ENCODE measurements at places on chromosomes 13 and 19.

DNA sequence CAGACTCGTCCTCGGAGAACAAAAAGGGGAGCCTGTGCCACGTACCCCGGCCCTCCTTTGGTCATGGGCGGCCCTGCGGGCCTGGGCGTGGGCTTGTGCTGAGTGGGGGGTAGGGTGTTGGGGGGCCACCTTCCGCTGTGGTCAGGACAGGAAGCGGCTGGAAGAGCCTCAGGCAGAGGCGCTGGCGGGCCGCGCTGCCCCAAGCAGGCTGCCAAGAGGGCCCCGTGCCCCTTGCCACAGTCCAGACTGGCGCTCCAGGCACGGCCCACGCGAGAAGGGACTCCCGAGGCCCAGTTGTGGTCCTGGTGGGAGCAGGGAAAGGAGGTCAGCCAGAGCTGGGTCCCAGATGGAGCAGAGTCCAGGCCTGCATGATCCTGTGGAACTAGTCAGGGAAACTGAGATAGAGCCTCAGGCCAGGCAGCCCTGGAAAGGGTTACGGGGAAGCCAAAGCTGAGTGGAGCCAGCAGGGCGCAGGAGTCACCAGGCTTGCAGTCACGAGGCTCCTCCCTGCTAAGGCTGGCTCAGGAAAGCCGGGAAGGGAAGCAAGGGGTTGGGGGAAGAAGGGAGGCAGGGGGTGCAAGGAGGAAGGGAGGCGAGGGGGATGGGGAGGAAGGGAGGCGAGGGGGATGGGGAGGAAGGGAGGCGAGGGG is 135.0 kb downstream of the CRYL1 start:
- no peak for DNase-seq

- no peak for DNase-seq
These were observed 1.8 kb upstream of the CKM start for GRCh38 chr19:45324349-45324907.

DNA sequence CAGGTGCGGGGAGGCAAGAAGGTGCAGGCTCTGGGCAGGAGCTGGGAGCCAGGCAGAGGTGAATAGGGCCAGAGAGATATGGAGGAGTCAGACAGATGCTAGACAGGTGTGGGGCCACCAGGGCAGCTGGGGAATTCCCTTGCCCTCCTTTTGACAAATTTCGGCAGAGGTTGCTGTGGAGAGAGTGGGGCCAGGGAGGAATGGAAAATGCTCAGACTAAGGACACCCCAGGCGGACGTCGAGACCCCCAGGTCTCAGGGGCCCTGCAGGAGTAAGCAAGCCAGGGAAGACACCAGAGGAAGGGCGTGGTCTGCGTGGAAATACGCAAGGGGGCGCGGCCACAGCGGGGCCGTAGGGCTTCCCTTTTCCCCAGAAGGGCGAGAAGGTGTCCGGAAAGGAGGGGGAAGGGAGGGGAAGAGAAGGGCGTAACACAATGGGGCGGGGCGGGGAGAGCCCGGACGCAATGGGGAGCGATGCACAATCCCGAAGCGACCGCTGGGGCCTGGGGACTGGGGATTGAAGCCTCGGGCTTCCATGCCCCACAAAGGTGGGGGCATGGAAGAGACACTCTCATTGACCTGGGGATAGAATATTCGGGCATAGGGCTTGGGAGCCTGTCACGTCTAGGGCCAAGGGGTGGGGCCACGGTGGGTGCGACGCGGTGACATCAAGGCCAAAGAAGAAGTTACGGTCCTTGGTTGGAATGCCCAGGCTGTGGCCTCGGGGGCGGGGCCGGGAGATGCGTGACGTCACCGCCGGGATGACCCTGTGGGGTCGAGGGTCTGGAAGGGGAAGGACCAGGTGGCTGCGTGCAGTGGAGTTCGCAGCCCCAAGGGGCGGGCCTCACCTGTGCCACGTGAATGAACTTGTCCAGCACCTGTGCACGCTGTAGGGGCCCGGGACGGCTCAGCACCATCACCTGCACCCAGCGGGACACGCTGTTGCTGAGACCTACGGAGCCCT is 8.2 kb downstream of the RASGRP4 start:
- DNase-seq, result peak; percentile 27

DNA sequence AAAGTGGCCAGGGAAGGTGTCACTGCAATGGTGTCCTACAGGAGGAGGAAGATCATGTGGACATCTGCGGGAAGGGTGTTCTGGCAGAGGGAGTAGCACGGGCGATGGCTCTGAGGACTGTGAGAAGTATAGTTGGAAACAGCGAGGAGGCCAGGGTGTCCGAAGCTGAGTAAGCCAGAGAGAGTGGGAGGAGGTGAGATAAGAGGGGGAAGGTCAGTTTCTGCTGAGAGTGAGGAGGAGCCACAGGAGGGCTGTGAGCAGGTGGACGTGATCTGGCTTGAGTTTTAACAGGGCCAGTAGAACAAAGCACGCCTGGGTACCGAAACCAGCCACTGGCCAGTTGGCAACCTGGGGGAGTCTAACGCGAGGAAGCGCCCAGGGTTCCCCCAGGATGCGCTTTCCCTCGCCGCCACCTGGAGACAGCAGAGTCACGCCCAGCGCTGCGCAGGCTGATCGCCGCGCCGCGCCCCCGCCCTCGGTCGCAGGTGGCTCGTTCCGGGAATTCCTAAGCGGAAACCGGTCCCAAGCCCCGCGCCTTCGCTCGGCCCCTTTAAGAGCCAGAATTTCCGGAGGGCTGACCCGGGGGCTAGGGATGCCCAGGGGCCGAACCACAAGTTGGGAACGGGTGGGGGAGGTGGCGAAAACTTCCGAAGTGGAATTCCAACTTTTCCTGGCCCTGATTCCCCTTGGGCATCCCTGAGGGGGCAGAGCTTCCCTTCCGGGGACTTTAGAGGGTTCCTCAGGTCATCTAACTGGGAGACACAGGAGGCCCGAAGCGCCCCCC is 1.1 kb upstream of the LSR start:
- DNase-seq, result peak; percentile 55

DNA sequence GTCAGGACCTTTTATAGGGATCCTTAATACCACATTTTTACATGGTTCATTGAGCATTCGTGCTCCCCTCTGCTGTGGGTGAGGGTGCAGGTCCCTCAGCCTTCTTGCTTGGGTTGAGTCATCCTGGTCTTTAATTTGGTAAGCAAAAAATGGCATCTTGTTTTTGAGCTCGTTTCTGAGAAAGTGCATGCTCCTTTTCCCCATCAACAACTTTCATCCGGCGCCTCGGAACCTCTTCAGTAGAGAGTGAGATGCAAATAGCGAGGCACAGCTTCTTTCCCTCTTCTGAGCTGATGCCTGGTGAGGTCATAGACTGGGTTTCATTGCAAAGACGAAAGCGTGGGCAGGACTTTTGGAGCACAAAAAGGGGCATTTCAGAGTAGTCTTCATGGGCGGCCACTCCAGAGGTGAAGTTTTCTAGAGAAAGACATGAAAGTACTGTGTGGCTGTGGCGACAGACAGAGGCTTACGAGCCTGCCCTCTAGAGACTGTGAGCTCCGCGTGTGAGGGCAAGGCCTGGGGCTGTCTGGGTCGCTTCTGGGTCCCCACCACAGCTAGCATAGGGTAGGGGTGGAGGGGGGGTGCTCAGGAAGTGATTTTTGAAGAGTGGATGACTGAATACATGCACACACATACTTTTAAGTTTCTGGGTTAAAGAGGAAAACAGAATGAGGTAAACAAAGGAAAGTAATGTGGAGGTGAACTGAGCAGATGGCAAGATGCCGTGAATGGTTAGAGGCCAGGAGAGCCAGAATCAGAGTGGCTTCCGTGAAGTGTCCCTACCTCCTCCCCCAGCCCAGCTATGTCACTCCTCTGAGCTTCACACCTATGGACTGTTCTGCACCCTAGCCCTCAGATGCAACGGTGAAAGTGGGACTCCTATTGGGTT is 44.3 kb downstream of the BBC3 start:
- DNase-seq, result peak; percentile 58

DNA sequence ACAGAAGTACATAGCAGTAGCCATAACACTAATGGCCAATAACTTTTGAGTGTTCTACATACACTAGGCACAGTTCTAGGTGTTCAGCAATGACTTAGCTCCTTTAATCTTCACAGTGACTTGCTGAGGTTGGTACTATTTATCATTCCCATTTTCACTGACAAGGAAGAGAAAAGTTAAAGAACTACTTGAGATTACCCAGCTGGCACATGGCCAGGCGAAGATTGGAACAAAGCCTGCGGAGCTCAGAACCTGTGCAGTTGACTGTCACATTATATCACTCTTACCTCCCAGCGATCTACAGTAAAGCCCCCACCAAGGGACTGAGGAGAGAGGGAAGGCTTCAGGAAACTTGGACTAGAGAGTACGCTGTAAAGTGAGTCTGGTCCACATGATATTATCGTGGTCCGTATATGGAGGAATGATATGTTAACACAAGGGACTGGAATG is 42.4 kb upstream of the WDFY2 start:
- no peak for DNase-seq

DNA sequence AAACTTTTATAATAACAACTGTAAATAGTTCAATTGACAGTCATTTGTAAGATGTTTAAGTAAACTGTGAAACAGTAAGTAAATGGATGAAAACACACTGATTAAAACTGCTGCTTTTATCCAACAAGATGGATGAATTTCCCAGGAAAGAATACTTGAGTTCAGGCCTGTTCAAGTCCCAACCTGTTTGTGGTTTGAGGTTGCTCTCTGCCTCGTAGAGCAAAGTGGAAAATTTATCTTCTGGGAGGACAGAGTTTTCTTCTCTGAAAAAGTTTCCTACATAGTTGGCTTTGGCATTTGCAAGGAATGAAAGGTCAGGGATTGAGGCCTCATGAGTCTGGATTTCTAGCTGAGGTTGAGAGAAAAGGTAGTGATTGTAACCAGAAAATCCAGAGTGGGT is 15.2 kb upstream of the ZNF543 start:
- DNase-seq, result no peak

- DNase-seq, result no peak
These were observed 64.9 kb downstream of the HSPH1 start for GRCh38 chr13:31096654-31097302.

All from naive thymus-derived CD8-positive, alpha-beta T cell (primary cell).